NCI-H460 (cell line): ENCODE measurements at places on chromosomes 2 and 18. TPM values are rescaled to one million over a fixed set of nuclear protein-coding genes. Genes with fewer than 3 reads are reported as not detected.

Gene LOXL3
- 2.9 and 3.1 TPM in 2 replicates for total RNA-seq

Gene RAD51AP2
- total RNA-seq: not detected in 2 replicates

Gene SRD5A2
- 0.05 TPM in 1 of 2 replicates, not detected in the other for total RNA-seq

Gene PRKAG3
- total RNA-seq: not detected in 2 replicates

Gene CDH19
- total RNA-seq: 60.2 and 67.4 TPM in 2 replicates
